ENCODE measurements at places on chromosomes 6 and 20. TPM values are rescaled to one million over a fixed set of nuclear protein-coding genes. Genes with fewer than 3 reads are reported as not detected.

The RBM39 gene
- 120 TPM for total RNA-seq

The PGC gene
- total RNA-seq, result not detected

The TMEM170B gene
- total RNA-seq, result 0.05 TPM

The HS3ST5 gene
- total RNA-seq, result not detected

The ANKRD6 gene
- 6.9 TPM for total RNA-seq

The SLC39A7 gene
- total RNA-seq, result 88.7 TPM

The PRL gene
- total RNA-seq, result not detected

The RNF39 gene
- 4.9 TPM for total RNA-seq

The FAM83D gene
- 32.0 TPM for total RNA-seq

The ZBTB46 gene
- total RNA-seq, result 0.93 TPM

The PRDM1 gene
- 2.6 TPM for total RNA-seq

The NMBR gene
- not detected for total RNA-seq

The FRS3 gene
- total RNA-seq, result 1.2 TPM

The GJA1 gene
- 83.6 TPM for total RNA-seq

The MYMX gene
- not detected for total RNA-seq

The TTPAL gene
- total RNA-seq, result 12.4 TPM

The LPIN3 gene
- total RNA-seq, result 6.2 TPM

The SLC52A3 gene
- 0.42 TPM for total RNA-seq

The TNXB gene
- total RNA-seq, result 0.05 TPM

The EXOC2 gene
- 25.6 TPM for total RNA-seq

The PSORS1C1 gene
- total RNA-seq, result 0.37 TPM

The CST7 gene
- not detected for total RNA-seq

The BMP2 gene
- total RNA-seq, result 2.5 TPM

The BACH2 gene
- total RNA-seq, result 0.14 TPM

The SLC22A3 gene
- total RNA-seq, result 2.2 TPM

The PI16 gene
- not detected for total RNA-seq

The LAMP5 gene
- not detected for total RNA-seq

The DEFB127 gene
- total RNA-seq, result not detected

The EZR gene
- 247 TPM for total RNA-seq

The BICRAL gene
- total RNA-seq, result 2.0 TPM

The BEND6 gene
- 0.28 TPM for total RNA-seq

The PDYN gene
- not detected for total RNA-seq

The ELOVL2 gene
- total RNA-seq, result not detected

The TNFRSF6B gene
- total RNA-seq, result 31.8 TPM

The SLC22A2 gene
- total RNA-seq, result not detected

The LKAAEAR1 gene
- not detected for total RNA-seq

The DPPA5 gene
- not detected for total RNA-seq

The KDM1B gene
- total RNA-seq, result 11.7 TPM

The VWA7 gene
- 1.6 TPM for total RNA-seq

The TNFRSF21 gene
- 157 TPM for total RNA-seq

The ACSS1 gene
- 1.3 TPM for total RNA-seq

The ADGRF1 gene
- 24.3 TPM for total RNA-seq

The FOXC1 gene
- total RNA-seq, result 7.9 TPM

The OLIG3 gene
- total RNA-seq, result not detected

The SLC13A3 gene
- total RNA-seq, result 3.2 TPM

The MCHR2 gene
- not detected for total RNA-seq

The RRAGD gene
- total RNA-seq, result 1.5 TPM

The GSTA3 gene
- total RNA-seq, result not detected

The OR2J3 gene
- total RNA-seq, result not detected

The ANKRD60 gene
- total RNA-seq, result not detected

The TP53TG5 gene
- not detected for total RNA-seq

The TRIM40 gene
- not detected for total RNA-seq

The LTB gene
- 1.5 TPM for total RNA-seq

The BTNL2 gene
- not detected for total RNA-seq

Measured in airway epithelial cell (primary cell).